ENCODE measurements at places on chromosomes 16 and 17.

- peak; percentile 44 for DNase-seq
Observed at GRCh38 chr17:10226930-10227695, 28.7 kb upstream of the GAS7 start.

DNA sequence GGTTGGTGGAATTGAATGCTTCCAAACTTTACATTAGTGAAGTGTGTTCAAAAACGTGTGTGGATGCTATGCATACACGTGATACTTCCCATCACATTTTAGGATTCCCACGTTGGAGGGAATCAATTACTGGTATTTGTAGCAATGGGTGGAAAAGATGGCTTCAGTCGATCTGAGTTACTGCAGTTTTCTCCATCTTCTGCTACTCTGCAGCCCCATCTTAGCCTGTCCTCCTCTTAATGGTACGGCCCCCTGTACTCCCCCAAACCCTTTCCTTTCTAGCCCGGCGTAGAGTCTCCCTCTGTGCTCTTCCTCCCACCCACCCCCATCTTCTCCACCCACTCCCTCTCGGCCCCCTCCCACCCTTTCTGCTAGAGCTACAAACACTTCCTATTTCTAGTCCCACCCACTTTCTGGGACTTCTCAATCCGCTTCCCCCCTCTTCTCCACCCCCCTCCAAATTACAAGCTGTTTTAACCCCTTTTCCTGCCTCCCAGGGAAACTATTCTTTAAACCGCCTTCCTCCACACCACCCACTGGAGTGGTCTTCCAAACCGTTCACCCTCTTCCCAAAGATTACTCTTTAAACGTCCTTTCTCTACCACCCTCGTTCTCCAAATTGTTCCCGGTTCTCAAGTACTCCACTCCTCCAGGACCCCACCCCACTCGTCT is 1.1 kb downstream of the CHTF8 start:
- peak; percentile 27 for DNase-seq

DNA sequence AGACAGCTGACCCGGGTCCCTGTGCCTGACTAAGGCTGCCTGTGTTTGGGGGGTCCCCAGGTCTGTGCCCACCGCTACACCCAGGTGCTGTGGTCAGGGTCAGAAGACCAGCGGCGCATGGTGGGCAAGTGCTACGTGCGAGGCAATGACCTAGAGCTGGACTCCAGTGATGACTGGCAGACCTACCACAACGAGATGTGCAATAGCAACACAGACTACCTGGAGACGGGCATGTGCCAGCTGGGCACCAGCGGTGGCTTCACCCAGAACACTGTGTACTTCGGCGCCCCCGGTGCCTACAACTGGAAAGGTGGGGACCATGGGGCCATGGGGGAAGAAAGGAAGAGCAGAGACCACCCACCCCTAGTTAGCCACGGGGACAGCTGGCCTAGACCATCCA is 12.1 kb downstream of the ITGA3 start:
- DNase-seq, result no peak

DNA sequence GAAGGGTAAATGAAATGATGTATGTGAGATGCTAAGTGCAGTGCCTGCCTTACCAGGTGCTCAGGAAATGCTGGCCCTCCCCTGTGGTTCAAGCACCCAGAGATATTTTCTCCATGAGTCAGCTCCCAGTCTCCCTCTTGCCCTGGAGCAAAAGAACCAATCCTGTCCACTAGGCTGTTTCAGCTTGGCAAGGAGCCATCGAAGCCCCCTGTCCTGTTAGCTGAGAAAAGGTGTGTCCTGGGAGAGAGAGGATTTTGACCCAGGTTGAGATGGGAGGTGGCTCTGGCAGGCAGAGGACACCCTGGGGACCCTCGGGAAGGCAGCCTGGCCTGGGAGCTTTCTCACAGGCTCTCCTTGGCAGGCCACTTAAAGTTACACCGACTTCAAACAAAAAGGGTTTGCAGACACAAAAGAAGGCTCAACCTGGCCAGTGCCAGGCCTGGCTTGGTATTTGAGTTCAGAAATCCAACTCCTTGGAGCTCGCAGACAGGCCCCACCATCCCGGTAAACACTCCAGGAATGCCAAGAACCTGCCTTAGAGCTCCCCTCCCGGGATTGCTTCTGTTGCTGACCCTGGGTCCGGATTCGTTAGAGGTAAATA is 29.6 kb downstream of the NTN1 start:
- no peak for DNase-seq

DNA sequence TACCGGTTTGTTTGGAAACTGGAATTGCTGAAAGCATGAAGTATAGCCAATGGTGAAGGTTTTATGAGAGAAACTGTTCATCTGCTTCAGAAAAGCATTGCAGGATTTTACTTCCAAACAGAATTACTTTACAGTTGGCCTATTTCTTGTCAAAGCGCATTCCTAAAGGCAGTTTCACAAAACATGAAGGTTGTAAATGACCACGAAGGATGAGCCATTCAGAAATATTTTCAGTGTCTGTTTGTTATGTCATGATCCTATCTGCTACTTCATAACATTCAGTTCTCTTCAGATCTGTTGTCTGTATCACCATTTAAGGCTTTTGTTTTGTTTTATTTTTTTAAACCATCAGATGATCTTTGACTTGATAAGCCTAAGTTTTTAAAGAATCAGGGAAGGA is 45.7 kb downstream of the AATF start:
- DNase-seq, result no peak

- DNase-seq, result peak; percentile 73
Observed at GRCh38 chr16:27174007-27174406, 29.3 kb upstream of the KDM8 start.

DNA sequence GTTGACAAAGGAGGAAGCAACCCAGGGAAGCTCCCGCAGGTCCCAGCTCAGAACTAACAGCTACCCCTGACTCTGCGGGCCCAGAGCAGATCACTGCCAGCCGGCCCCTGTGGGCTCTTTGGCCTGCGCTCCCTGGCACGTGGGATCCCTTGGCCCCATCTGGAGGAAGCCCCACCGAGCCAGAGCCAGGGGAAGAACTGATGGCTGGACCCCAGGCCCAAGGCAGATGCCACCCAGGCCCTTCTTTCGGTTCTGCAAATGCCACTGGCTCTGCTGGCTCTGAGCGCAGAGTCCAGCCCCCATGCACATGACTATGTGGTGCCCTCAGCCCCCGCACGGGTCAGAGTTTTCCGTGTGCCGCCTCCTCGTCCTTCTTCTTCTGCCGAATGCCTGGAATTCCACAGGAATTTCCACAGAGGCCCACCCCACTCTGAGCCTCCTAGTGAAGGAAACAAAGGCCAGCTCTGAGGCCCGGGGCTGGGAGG is 35.8 kb upstream of the SNN start:
- DNase-seq, result no peak

DNA sequence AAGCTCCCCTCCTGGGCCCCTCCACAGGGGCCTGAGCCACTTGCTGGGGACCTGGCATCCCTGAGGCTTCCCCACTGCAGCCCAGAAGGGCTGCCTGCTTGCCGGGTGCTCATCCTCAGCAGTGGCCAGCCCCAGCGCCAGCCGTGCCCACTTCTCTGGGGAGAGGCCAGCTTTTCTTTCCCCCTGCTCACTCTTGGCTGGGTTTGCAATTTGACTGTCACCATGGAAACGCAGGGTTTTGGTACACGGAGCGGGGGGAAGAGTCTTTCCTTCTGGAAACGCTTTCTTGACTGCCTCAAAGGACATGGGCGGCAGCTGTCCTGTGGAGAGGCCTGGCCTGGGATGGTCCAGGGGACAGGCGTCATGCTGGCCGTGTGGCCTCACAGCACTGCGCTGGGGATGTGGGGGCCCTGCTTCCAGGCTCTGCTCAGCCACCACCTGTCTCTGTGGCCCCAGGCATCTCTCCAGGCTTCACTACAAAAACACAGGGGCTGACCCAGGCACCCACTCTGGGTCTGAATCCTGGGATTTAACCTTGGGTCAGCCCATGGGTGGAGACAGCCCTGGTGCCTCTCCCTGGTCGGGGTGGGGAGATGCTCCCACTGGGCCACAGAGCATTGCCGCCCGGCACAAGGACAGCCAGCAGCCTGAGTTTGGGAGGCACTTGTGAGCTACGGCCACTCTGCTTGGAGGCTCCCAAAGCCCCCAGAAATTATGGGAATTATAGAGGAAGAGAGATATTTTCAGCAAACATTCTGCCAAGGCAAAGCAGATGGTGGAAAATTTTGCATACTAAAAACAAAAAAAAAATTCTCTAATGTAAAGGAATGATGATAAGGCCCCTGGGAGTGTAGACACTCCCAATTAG is 45.9 kb upstream of the DOC2B start:
- DNase-seq, result no peak

GRCh38 chr16:66344533-66345145 is 21.9 kb upstream of the CDH5 start:
- DNase-seq, result peak; percentile 39

DNA sequence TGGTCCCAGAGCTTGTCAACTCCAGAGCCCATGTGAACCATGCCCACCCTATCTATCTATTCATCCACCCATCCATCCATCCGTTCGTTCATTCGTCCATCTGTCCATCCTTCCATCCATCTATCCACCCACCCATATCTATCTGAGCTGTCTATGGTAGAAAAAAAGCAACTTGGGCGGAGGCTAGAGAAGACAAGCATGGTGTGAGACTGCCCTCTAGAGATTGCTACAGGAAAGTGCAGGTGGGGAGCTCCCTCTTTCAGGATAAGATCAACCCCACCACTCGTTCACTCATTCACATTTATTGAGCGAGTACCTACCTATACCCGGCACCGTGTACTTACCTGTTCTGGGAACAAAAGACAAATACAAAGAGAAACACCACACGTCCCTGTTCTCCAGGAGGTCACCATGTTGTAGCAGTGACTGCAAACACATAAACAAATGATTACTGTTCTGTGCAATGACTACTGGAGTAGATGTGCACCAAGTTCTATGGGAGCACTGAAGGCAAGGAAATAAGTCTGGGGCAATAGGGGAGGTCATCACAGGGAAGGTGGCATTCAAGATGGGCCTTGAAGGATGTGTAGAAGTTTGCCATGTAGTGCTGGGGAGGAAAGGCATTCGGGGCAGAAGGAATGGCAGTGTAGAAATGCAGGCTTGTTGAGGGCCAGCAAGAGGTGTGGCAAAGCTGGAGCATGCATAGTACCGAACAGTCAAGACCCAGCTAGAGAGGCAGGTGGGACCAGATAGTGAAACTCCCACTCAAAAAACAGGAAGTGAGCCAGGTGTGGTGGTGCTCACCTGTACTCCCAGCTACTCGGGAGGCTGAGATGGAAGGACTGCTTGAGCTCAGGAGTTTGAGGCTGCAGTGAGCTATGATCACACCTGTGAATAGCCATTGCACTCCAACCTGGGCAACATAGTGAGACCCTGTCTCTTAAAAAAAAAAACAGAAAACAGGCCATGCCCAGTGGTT is 13.4 kb upstream of the ATP5MC1 start:
- DNase-seq, result peak; percentile 80

GRCh38 chr17:41163828-41164227 is 3.3 kb upstream of the KRTAP4-4 start:
- no peak for DNase-seq

GRCh38 chr16:88900662-88901052 is 34.2 kb upstream of the PABPN1L start:
- DNase-seq, result no peak

- DNase-seq, result no peak
Observed at GRCh38 chr17:48528936-48529682, 1.7 kb downstream of the HOXB1 start.

DNA sequence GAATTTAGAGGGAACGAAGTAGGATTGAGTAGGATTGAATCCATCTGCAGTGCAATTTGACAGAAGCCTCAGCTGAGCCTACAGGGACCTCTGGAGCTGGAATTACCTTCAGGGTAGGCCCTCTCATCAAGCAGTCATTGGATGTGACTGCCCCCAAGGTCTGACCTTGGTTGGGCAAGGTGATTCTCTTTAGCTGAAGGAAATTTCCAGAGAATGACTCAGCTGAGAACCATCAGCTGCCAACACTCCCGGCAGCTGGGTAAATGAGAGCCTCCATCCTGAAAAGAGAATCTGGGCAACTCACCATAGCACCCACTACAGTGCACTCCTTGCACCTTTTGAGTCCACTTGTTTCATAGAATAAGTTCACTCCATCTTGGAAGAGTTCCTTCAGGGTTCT is 113.5 kb upstream of the MED13 start:
- no peak for DNase-seq

DNA sequence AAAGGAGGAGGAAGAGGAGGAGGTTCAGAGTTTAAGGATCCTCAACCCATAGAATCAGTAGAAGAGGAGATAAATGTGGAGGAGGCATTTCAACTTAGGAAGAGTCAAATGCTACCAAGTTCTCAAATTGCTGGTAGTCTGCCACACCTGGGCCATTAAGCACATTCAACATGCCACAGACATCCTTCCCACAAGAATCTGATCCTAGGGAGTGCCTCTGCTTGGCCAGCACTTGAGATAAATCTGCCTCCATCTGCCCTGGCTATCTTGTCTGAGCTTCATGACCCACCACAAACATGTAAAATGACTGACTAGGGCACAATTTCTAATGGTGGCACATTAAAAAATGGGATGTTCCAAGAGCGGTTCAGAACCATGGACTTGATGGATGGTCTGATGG is 37.3 kb upstream of the AXIN2 start:
- no peak for DNase-seq

DNA sequence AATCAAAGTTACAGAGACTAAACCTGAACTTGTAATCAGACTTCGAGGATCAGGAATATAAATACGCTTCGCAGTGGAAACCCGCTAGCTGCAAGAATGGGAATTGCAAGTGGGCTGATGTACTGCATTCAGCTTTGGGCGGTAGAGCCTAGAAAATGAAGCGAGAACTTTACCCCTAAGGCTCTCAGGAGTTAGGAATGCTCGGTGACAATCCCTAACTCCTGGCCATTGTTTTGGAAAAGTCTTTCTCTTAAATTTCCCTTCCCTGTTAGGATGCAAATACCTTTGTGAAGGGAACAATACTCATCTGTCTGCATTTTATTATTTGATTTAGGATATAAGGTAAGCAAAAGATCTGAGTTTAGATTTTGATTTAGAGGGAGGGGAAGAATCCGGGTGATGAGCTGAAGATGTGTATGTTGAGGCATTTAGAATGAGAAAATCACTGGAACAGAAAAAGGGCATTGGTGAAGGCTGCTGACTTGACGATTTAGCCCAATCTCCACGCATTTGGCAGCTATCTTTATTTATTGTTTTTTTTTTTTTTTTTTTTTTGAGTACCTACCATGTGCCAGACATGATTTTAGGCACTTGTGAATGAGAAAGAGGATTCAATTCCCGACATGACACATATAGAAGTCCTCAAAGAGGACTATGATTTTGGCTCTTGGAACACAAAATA is 2.2 kb upstream of the TOX3 start:
- DNase-seq, result no peak

- DNase-seq, result no peak
Observed at GRCh38 chr16:73106329-73107034, 58.6 kb upstream of the ZFHX3 start.
